ENCODE measurements at places on chromosomes 5 and 9.

- DNase-seq: no peak
Observed at GRCh38 chr5:74262544-74263207, 377.9 kb downstream of the ENC1 start.

GRCh38 chr9:16230731-16231130 lies 639.7 kb downstream of the BNC2 start:
- DNase-seq: no peak

DNA sequence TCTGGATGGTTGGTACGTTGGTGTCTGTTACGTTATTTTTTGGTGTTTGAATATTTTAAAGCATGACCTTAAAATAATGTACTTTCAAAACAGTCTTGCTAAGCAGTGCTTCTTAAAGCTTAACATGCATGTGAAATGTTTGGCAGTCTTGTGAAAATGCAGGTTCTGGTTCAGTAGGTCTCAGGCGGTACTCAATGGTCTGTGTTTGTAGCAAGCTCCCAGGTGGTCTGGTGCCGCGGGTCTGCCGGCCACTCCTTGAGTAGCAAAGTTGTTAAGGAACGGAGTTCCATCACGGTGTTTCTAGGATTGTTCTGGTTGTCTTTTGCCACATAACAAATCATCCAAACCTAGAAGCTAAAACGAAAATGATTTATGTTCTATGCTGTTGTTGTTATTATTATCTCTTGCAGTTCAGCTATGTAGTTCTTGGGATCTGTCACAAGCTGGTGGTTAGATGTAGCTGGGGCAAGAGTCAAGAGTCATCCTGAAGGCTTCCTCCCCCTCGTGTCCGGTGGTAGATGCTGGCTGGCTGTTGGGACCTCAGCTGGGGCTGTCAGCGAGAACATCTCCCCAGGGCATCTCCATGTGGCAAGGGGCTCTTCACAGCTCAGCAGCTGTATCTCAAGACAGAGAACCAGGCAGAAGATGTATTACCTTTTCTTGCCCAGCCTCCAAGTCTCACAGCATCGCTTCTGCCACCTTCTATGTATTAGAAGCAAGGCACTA lies 186.8 kb downstream of the PALM2AKAP2 start:
- DNase-seq: no peak

GRCh38 chr9:134634176-134634575 lies 7.4 kb upstream of the COL5A1 start:
- no peak for DNase-seq

Data from HEK293T (cell line).